Activated CD4-positive, alpha-beta memory T cell treated with anti-CD3 and anti-CD28 coated beads for 36 hours (primary cell): ENCODE measurements at places on chromosomes 4 and X. TPM values are rescaled to one million over a fixed set of nuclear protein-coding genes. Genes with fewer than 3 reads are reported as not detected.

- DNase-seq: no peak
Observed at GRCh38 chrX:105260291-105261043, 40.0 kb upstream of the TEX13A start.

DGKK gene
- not detected for total RNA-seq

KLHL13 gene
- 0.07 TPM for total RNA-seq

MFAP3L gene
- 1.2 TPM for total RNA-seq

- DNase-seq: no peak
Observed at GRCh38 chr4:155679343-155679742, 12.7 kb downstream of the GUCY1A1 start.

HPGD gene
- 3.0 TPM for total RNA-seq

- no peak for DNase-seq
Observed at GRCh38 chr4:185011408-185011807, 6.9 kb upstream of the HELT start.
